Fibroblast of skin of left quadriceps (primary cell): ENCODE measurements at places on chromosomes 11 and 22.

DNA sequence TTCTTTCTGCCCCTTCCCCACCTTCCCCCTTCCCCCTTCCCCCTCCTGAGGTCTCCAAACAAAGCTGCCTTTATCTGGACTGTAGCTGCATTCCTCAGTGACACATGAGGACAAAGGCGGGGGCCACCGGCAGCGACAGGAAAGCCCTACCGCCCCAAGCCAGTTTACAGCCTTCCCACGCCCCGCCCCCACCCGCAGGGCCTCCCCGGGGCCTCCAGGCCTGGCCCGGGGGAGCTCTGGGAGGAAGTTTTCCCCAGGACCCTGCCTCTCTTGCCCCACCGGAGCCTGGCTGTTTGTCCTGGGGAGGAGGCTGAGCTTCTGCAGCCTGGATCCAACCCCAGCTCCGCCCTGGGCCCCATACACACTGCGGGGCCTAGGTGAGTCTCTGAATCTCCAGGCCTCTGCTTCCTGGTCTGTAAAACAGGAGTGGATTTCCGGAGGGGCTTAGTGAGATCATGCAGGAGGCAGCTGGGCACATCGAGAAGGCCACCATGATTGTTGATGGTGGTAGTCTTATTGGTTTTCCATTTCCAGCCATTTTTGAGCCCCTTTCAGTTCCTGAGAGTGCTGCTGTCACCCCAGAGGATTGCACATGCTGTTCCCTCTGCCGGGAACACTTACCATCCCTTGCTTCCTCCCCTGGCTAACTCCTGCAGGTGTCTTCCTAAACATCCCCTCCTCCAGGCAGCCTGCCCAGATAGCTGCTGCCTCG lies 130.7 kb downstream of the MN1 start:
- no peak for DNase-seq

DNA sequence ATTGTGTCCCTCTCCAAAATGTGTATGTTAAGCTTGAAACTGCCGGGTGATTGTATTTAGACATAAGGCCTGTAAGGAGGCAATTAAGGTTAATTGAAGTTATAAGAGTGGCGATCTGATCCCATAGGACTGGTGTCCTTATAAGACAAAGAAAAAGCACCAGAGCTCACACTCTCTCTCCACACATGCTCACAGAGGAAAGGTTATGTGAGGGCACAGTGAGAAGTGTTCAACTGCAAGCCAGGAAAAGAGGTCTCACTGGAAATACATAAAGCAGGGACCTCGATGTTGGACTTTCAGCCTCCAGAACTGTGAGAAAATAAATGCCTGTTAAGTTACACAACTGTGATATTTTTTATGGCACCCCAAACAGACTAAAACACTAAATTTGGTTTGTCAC lies 1233.8 kb upstream of the CNTN5 start:
- no peak for DNase-seq

DNA sequence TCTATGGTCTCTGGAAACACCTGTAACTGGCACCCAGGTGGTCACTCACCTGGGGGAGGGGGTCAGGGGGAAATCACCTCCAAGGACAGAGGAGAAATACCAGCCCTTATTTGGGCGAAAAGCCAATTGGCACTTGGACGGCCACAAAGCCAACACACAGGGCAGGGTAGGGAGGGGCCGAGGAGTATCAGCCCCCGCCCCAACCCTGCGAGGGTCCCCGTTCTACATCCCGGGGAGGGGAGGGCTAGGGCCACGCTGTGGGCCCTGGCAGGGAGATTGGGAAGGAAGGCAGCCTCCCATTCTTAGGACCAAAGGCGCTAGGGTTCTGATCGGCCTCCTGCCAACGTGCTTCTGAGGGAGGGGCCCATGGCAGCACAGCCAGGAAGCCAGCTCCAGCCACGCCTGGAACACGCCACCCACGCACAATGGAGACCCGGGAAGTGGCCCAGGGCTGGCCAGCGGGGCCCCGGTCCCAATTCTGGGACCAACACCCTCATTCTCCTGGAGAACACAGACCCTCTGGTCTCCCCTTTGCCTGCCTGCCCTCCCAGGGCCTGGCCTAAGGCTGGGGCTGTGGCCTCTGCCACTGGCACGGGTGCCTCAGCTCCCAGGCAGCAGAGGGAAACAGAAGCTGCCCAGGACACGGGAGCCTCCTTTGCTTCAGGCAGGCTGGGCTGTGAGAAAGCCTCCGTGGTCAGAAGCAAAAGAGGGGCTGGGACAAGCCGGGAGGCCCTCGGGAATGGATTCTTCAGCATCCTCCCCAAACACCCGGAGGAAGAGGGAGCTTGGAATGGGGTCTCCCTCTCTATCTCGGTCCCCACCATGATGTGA lies 7.4 kb downstream of the CBX6 start:
- no peak for DNase-seq

GRCh38 chr11:118007040-118007439 lies 20.8 kb downstream of the IL10RA start:
- no peak for DNase-seq

GRCh38 chr11:19419808-19420207 lies 179.1 kb upstream of the E2F8 start:
- no peak for DNase-seq

- DNase-seq, result no peak
These were observed 6.5 kb upstream of the MIAT start for GRCh38 chr22:26650722-26651421.

DNA sequence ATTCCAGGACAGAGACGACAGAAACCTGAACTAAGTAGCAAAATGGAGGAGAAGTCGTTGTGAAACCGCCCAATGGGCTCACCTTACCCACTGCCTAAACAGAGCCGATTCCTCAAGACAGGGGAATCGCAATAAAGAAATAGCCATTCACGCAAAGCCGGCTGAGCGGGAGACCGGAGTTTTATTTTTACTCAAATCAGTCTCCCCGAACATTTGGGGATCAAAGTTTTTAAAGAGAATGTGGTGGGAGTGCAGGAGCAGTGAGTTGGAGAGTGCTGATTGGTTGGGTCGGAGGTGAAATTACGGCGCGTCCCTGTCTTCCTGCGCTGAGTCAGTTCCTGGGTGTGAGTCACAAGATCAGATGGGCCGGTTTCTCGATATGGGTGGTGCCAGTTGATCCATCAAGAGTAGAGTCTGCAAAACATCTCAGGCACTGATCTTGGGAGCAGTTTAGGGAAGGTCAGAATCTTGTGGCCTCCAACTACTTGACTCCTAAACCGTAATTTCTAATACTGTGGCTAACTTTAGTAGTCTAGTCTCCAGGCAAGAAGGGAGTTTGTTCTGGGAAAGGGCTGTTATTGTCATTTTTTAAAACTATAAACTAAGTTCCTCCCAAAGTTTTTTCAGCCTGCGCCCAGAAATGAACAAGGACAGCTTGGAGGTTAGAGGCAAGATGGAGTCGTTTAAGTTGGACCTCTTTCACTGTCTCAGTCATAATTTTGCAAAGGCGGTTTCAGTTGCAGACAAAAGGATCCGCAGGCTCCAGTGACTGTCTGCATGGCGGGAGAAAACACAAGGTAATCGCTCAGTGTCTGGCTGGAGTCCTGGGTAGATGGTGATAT lies 34.1 kb downstream of the OR4D9 start:
- DNase-seq, result no peak

- no peak for DNase-seq
These were observed 33.9 kb upstream of the PANX2 start for GRCh38 chr22:50136581-50137015.

DNA sequence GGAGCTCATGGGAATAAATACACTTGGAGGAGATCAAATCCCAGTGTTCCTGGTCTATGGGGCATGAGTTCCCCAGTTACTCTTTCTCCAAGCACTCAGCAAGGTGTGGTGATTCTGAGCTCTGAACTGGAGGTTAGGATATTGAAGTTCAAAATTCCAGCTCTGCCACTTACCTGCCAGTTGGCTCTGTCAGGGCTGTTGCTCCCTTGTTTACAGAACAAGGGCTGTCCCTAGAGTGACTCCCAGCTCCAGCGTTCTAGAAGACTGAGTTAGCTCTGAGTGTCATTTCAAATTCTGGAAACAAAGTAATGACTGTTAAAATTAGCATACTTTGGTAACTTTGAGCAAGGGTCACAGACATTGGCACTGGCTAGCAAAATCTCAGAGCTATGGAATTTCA lies 69.7 kb upstream of the ZBED5 start:
- no peak for DNase-seq

- DNase-seq, result peak; percentile 69
These were observed 360.8 kb upstream of the PITPNB start for GRCh38 chr22:28279888-28280287.

GRCh38 chr22:19843857-19844376 lies 10.8 kb downstream of the GNB1L start:
- DNase-seq, result no peak

GRCh38 chr11:116199182-116199581 lies 573.6 kb downstream of the BUD13 start:
- no peak for DNase-seq

GRCh38 chr11:86469491-86470388 lies 95.1 kb downstream of the CCDC81 start:
- DNase-seq, result no peak

GRCh38 chr11:74091549-74091948 lies 79.3 kb downstream of the C2CD3 start:
- no peak for DNase-seq

DNA sequence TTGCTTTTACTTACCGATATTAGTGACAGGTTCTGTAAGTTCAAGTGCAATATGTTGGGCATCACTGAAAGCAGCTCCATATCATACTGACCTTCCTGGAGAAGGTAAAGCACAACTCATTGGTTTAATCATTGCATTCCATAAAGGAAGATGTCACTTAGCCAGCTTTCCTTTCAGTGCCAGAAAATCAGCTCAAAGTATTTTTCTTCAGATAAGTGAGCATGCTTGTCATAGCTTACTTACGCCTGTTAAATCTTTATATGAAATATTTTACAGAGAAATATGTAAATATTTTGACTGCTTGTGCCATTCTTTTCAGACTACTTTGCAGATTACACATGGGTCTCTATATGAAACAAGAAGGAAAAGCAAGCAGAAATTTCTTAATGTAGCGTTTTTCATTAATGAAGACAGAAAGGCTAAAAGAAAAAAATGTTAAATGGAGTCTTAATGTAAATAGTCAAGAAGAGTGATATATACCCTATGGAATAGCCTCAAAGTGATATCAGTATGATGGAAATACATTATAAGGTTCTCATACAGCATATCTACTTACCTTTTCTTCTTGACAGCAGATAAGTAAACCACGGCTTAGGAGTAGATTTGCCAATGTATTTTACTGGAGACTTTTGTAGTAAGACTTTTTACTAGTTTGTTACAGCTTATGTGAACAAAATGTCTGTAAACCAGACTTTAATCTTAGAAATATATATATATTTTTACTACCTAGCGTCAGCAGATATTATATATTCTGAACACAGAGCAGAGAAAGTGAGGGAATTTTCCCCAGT lies 649.7 kb downstream of the METTL15 start:
- peak; percentile 69 for DNase-seq

DNA sequence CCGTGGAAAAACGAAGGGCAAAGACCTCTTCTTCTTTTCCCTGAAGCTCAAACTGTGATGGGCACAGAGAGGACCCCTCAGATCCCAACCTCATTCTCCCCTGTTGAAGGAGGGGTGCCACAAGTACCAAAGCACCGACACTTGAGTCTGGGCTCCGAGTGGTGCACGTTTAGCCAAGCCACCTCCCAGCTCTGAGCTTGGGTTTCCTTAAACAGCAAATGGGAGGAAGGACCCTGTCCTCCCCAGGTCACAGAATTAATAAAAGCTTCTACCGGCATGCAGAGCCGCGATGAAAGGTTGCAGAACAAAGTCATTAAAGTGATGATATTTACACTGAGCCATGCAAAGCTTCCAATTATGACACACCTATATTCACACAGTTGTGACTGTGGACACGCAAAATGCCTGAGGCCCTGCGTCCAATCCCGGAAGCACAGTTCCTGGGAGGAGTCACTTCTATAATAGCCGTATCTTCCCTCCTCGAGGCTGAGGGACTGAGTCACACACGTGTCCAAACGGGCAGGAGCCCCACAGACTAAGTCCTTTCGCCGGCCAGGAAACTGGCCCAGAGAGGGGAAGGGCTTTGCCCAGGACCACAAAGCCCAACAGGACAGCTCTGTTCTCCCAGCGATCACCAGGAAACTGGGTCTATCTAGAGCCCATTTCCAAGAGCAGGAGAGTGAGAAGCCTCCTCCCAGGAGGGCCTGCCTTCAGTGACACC lies 922 bp upstream of the CSNK1E start:
- DNase-seq, result peak; percentile 56

GRCh38 chr11:131790586-131790985 lies 420.2 kb downstream of the NTM start:
- DNase-seq, result no peak

GRCh38 chr11:132604431-132604830 lies 927.9 kb downstream of the OPCML start:
- peak; percentile 74 for DNase-seq

- DNase-seq, result no peak
These were observed 82.4 kb upstream of the RTL6 start for GRCh38 chr22:44580176-44581095.
